ENCODE measurements at places on chromosomes 2 and 18.

DNA sequence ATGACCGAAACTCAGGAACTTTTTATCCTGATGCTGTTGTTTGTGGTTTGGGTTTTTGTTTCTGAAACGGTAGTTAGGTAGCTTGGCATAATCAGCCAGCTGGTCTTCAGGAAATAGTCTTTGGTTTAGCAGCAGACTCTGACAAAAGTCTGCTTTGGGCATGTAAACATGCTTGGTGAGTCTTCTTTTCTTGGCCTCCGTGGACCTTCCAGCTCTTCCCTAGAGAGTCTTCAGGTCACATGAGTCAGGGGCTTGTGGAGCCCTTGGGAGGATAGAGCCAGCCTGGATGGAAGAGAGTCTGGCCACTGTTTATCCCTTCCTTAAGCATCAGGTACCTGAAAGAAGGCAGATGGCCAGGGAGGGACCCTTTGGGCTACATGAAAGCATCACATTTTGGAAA, 154.5 kb downstream of the MGAT5 start:
- DNase-seq, result no peak

DNA sequence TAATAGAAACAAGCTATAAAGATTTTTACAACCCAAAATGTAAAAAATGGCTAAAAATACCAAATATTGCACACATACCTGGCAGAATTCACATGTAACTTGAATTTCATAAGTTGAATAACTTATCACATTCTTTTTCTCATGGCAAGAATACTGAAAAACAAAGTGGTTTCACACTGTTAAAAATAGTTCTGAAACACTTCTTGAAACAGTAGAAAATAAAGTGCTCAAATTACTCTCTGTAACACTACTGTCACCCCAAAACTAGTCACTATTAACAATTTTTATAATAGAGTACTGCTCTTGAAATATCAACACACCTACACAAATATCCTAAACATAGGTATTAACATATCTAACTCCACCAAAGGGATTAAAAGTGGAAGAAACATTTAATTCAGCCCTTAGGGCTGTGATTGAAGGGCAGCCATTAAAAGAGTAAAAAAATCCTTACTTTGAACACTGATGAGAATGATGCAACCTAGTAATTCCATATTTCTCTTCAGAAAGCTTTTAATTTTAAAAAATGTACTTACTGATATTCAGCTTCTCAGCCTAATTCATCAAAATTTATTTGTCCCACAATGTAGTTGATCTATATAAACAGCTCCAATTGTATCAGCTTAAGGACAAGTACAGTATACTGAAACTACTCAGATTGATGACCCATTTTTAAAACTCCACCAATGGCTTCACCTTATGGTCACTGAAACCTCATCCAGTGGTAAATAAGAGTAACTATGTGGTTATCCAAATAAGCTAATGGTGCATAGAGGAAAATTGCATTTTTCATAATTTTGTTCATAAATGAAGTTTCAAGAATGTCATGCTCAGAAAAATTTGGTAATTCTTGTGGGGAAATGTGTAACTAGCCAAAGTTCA, 31.4 kb downstream of the ATF2 start:
- DNase-seq, result no peak

- DNase-seq, result no peak
Observed at GRCh38 chr2:134408791-134409190, 154.9 kb downstream of the MGAT5 start.

GRCh38 chr2:42328148-42328833, 32.7 kb downstream of the COX7A2L start:
- DNase-seq, result no peak

DNA sequence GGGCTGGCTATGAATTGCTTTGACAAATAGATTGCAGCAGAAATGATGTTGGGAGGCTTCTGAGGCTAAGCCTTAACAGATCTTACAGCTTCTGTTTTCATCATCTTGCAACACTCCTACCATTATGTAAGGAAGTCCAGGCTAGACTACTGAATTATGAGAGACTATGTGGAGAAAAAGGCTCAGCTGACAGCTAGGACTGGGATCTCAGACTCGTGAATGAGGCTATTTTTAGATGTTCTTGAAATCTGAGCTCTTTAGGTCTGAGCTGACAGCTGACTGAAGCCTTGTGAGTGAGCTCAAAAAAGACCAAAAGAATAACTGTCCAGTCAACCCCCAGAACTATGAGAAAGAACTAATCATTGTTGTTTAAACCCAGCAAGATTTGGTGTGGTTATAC, 70.3 kb downstream of the VWC2L start:
- no peak for DNase-seq

DNA sequence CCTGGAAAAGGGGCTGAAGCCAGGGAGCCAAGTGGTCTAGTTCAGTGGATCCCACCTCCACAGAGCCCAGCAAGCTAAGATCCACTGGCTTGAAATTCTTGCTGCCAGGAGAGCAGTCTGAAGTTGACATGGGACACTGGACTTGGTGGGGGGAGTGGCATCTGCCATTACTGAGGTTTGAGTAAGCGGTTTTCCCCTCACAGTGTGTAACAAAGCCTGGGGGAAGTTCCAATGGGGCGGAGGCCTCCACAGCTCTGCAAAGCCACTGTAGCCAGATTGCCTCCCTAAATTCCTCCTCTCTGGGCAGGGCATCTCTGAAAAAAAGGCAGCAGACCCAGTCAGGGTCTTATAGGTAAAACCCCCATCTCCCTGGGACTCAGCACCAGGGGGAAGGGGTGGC, 144.4 kb downstream of the PTPRM start:
- DNase-seq, result no peak

- no peak for DNase-seq
Observed at GRCh38 chr2:189952536-189953109, 109.9 kb downstream of the MSTN start.

- DNase-seq, result no peak
Observed at GRCh38 chr2:163652751-163653150, 83.1 kb downstream of the FIGN start.

DNA sequence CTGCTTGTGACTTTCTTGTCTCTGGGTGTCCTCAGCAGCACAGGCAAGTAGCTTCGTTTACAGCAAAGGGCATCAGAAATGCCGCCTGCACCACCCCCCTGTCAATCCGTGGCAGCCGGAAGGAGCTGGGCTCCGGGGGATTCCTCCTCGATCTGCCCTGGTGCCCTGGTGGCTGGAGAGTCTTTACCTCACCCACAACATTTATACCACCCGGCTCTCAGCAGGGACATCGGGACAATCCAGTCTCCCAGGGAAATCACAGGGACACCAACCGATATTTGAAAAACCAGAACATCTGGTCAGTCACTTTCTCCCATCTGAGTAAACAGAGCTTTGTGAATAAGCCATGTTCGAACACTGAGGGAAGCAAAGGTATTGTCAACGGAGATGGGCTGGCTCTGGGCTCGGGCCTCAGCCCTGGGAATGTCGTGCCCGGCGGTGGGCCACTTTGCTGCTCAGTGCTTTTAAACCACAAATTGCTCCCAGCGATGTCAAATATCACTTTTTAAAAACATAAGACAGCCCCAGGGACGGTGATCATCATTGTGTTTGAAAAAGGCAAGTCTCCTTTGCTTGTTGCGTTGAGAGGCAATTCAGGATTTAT, 210.0 kb upstream of the SALL3 start:
- DNase-seq, result no peak

DNA sequence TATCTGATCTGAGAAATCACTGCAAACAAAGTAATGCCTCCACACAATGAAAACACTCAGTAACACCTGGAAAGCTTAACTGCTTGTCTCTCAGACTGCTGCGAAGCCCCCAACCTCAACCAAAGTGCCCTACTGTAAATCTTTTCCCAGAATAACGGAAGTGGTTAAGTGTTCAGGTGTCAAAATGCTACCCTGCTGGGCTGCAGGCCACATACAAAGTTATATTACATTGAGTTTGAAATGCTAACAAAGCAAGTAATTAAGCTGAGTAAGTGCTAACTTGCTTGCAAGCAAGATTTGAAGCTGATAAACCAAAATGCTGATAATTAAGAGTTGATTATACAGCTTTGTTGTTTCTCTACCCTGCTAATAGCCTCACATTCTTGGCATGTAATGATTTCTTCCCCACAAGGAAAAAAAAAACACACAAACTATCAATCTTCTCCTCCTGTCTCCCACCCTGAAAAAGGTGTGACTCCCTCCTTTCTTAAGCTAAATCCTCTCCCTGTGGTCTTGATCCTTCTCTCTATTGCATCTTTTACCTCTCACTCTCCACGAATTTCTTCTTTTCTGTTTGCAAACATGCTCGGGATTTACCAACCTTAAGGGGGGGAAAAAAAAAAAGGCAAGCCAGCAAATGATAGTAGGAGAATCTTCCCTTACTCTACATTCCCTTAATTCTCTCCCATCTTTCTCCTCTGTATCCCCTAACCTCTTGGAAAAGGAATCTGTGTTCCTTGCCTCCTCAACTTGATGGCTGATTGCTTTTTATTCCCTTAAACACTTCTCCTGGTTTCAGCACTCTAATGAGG, 266.8 kb upstream of the SIX3 start:
- no peak for DNase-seq

- DNase-seq, result no peak
Observed at GRCh38 chr2:207621501-207622039, 3.6 kb downstream of the METTL21A start.

DNA sequence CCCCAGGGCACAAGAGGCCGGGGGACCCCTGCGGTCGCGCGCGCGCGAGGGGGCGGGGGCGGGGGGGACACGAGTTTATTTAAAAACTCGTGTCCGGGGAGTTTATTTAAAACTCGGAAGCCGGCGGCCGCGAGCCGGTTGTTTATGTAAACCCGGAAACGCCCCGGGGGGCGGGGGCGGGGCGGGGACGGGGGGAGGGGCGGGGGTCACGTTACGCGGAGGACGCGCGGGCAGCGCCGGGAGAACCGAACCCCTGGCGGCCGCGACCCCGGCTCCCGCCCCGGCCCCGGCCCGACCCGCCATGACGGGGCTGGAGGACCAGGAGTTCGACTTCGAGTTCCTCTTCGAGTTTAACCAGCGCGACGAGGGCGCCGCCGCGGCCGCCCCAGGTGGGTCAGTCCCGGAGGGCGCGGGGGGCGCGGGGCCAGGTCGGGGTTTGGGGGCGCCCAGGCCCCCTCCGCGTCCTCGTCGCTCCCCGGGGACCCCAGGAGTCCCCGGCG, 4.4 kb downstream of the NFATC1 start:
- peak; percentile 57 for DNase-seq

GRCh38 chr18:43805646-43806194, 528.4 kb upstream of the SYT4 start:
- DNase-seq, result no peak
